Left ventricle myocardium inferior (tissue), 1 donor: ENCODE measurements at places on chromosomes 3 and 15. TPM values are rescaled to one million over a fixed set of nuclear protein-coding genes. Genes with fewer than 3 reads are reported as not detected.

DNA sequence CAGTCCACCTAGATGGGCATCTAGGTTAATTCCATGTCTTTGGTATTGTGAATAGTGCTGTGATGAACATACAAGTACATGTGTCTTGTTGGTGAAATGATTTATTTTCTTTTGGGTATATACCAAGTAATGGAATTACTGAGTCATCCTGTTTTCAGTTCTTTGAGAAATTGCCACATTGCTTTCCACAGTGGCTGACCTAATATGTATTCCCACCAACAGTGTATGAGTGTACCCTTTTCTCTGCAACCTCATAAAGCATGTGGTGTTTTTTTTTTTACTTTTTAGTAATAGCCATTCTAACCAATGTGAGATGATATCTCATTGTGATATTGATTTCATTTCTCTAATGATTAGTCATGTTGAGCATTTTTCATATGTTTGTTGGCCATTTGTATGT is 86.0 kb upstream of the NDN start:
- H3K27ac ChIP-seq = no peak overlapping the region
- DNase-seq = no peak
- no peaks in the 10 kb centered on the region for H3K27me3 ChIP-seq

DNA sequence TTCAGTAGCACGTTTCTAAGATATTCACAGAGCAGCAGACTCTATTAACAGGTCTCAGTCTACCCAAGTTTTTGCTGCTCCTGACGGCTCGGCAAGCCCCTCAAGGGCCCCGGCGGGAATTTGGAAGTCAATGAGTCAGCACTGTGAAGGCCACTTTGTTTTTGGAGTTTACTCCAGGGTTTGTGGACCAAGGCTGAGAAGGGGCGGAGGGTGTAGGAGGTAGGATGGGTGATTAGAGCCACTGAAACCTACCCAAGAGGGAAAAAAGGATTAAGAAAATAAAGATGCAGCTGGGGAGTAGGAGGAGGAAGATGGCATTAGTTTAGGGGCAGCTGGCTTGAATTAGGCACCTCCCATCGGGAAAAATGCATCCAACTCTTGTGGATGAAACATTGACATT is 87.6 kb downstream of the BDH1 start:
- no peak overlapping the region for H3K27ac ChIP-seq
- peaks cover 9% of the 10 kb centered on the region for H3K27me3 ChIP-seq
- no peak for DNase-seq
- H3K36me3 ChIP-seq = no peaks in the 10 kb centered on the region
- peaks cover 11% of the 10 kb centered on the region for H3K4me1 ChIP-seq

GRCh38 chr3:52193065-52193464 is 4.9 kb upstream of the ALAS1 start:
- H3K36me3 ChIP-seq = no peaks in the 10 kb centered on the region
- H3K27me3 ChIP-seq = no peaks in the 10 kb centered on the region
- peaks cover 58% of the 10 kb centered on the region for H3K4me1 ChIP-seq
- H3K4me3 ChIP-seq = no peak overlapping the region

GPR160 gene
- 0.99 TPM for total RNA-seq

GRCh38 chr3:161274691-161275298 is 53.7 kb downstream of the NMD3 start:
- H3K27ac ChIP-seq = no peak overlapping the region

USP13 gene
- total RNA-seq = 162 TPM

CLDN18 gene
- not detected for total RNA-seq

TMEM212 gene
- not detected for total RNA-seq

DNA sequence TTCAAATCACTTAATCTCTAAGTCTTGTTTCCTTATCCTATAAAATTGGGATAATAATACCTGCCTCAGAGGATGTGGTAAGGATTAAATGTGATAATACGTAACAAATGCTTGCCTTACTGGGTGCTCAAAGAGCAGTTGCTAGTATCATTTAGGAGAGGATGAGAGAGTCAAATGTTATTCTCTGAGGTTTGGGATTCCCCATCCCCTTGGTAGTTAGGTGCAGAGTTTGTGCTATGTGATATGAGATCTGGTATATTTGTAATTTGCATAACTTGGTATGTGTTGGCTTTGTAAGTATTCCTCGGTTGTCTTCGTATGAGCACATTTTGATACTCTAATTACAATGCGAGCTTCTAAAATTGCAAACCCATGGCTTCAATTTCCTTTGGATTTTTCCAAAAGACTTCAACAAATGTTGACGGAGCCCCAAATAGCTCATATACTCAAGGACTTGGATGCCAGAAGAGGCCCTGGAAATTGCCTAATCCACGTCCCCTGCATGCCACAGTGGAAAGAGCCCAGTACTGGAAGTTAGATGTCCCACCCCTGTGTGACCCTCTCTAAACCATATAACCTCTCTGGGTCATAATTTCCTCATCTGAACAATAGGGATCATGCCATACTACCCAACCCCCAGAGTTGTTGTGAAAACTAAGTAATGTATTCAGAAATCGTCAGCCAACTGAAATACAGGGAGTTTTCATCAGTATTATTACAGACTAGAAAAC is 85.0 kb downstream of the FBN1 start:
- peak overlapping the region; percentile 57 for H3K27ac ChIP-seq
- no peak for DNase-seq
- no peak overlapping the region for H3K4me3 ChIP-seq
- no peaks in the 10 kb centered on the region for H3K27me3 ChIP-seq
- H3K36me3 ChIP-seq = no peaks in the 10 kb centered on the region

KIF7 gene
- 2.4 TPM for total RNA-seq

RASGRF1 gene
- not detected for total RNA-seq

DNA sequence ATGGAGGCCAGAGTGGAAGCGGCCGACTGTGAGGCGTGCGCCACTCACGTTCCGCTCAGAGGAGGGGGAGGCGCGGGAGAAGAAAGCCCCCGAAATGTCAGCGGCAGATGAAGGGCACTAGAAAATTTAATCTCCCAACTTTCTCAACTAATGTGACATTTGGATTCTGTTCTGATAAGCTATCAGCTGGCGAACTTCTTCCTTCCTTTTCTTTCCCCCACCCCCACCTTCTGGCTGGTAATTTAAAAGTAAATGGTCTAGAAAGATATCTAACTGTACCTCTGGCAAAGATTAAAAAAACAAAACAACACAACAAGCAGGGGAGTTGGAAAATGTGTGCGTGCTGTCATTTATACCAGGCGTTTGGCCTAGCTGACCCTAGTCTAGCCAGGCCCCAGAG is 26.4 kb upstream of the TMEM115 start:
- no peak for DNase-seq
- H3K27ac ChIP-seq = no peak overlapping the region
- H3K36me3 ChIP-seq = no peaks in the 10 kb centered on the region
- no peak overlapping the region for H3K4me3 ChIP-seq
- no peaks in the 10 kb centered on the region for H3K27me3 ChIP-seq

ST8SIA2 gene
- 3.6 TPM for total RNA-seq

- no peaks in the 10 kb centered on the region for H3K4me1 ChIP-seq
- H3K27me3 ChIP-seq = no peaks in the 10 kb centered on the region
These were observed 33.3 kb downstream of the MAP1A start for GRCh38 chr15:43550527-43551363.

- H3K27ac ChIP-seq = peak overlapping the region; percentile 65
- no peaks in the 10 kb centered on the region for H3K27me3 ChIP-seq
- H3K4me3 ChIP-seq = no peak overlapping the region
- no peak for DNase-seq
These were observed 57.8 kb upstream of the PLSCR4 start for GRCh38 chr3:146308682-146309081.
